ENCODE measurements at places on chromosomes 1 and 21. TPM values are rescaled to one million over a fixed set of nuclear protein-coding genes. Genes with fewer than 3 reads are reported as not detected.
A peak's percentile ranks its signal among the peaks of the same experiment; 100 is the strongest.

DNA sequence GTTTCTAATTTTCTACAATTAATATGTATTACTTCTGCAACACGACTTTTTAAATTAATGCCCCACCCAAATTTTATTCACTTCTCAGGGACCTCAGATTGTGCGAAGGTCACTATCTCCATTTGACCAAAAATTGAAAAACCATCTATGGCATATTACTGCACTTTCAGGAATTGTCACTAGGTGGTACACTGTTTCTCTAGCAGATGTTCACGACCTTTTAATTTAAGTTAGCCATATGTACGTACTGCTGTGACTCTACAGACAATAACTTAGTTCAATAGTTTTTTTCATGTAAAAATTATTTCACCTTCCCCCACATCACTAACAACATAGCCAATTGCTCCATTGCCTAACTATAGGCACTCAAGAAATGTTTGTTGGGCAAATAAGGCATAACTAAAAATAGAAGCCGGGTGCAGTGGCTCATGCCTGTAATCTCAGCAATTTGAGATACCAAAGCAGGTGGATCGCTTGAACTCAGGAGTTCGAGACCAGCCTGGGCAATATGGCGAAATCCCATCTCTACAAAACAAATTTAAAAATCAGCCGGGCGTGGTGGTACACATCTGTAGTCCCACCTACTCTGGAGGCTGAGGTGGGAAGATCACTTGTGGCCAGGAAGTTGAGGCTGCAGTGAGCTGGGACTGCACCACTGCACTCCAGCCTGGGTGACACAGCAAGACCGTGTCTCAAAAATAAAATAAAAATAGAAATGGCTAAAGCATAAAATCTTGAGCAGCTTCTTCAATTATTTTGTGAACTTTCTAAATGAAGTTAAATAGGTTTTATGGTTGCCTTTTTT lies 75.7 kb upstream of the PKN2 start:
- peak; percentile 36 for DNase-seq

GRCh38 chr1:226723657-226724532 lies 15.2 kb downstream of the ITPKB start:
- peak; percentile 71 for DNase-seq

DNA sequence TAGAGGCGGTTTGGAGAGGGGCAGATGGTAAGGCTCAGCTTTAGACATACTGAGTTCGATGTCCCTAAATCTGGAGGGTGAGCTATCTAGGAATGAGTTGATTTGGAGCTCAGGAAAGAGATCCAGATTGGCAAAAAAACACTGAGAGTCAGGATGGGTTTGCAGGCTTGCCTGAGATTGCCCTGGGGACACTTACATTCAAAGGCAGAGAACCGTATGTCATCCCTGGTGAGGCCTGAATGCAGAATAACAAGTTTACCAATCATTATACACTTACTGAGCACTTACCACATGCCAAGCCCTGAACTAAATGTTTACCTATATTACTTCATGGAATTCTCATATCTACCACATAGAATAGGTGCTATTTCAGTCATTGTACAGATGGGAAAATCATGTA lies 27.5 kb downstream of the TFAP2E start:
- DNase-seq, result no peak

GRCh38 chr21:46369520-46370235 lies 45.7 kb downstream of the PCNT start:
- no peak for DNase-seq

Gene EVA1C
- 2.2 TPM for total RNA-seq

DNA sequence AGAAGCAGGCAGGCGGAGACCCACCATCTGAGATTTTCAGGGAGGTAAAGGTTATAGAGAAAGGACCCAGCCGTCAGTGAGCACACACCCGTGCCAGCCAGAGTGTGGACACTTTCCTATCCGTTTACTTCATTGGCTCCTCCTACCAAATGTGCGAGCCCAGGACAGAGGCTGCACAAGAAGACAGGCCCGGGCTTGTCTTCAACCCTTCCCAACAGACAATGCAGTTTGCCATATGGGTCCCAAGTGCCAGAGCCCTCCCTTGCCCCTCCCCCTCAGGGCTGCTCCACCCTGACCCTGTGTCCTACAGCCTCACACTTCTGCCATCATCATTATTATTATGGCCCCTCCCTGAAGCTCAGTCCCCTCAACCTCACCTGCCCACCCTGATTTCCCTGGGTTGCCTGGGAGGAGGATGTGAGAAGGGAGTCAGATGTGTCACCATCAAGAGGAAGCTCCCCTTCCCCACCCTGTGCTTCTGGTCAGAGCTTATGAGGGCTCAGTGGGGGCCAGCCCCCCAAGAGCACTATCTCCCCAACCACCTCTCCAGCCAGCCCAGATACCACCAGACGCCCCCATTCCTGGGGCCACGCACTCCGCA lies 9.4 kb downstream of the LAPTM5 start:
- no peak for DNase-seq

Gene SPRR3
- total RNA-seq, result not detected

DNA sequence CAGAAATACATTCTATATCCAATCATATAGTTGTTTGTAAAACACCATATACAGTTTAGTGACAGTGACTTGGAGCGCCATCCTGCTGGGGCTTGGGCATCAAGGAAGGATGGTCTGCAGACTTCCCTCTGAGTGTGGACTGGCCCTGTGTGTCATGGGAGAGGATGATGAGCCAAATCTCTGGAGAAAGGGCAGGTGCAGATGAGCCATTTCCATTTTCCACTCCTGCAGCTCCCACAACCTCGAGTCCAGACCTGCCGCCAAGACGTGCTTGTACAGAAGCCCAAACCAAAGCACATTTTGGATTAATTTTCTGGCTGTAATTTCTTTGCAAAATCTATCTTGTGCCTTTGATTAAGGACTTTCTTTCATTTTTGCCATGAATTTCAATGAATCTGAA lies 48.3 kb upstream of the SLC22A15 start:
- no peak for DNase-seq

GRCh38 chr1:110235834-110236682 lies 25.9 kb downstream of the KCNC4 start:
- DNase-seq, result peak; percentile 96

GRCh38 chr21:37047079-37047478 lies 25.8 kb downstream of the PIGP start:
- DNase-seq, result peak; percentile 19

Measured in Daoy (cell line).